ENCODE measurements at places on chromosomes 16 and 17.

DNA sequence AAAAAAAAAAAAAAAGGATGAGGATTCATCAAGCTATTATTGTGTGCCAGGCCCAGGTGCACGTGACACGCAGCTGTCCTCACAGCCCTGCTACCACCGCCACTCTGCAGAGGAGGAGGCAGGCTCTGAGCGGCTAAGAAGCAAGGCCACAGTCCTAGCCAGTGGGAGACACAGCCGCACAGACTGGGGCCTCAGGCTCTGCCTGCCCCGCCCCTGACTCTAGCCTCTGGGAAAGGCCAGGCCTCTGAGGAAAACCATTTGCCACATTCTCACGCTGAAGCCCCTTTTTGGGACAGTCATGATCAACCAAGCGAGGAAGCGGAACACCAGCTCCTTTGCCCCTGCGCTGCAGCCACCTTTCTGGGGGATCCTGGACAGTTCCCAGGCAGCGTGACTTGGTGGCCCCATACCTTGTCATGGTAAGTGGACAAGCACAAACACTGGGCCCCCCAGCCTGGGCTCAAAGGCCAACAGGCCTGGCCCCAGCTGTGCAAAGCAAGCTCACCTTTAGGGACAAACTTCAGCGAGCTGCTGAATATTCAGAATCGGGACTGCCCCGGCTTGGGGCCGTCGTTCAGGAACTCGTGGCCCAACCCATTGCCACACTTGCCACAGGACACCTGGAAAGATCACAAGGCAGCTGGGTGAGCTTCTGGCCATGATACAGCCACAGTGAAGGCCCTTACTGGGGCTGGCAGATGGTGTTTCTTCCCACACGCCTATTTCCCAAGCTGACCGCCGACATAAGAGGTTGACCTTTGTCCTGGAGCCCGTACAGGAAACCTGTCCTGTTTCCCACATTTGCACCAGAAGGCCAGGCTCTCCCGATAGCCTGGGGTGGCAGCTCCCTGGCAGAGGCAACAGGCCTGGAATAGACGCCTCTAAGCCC lies 2.5 kb downstream of the MSRB1 start:
- peak; percentile 30 for DNase-seq

- no peak for DNase-seq
Measured at GRCh38 chr17:55870044-55870443, 119.2 kb downstream of the PCTP start.

- no peak for DNase-seq
Measured at GRCh38 chr17:15928286-15928785, 16.6 kb upstream of the ADORA2B start.

- DNase-seq: no peak
Measured at GRCh38 chr17:13222975-13223374, 205.1 kb upstream of the ELAC2 start.

GRCh38 chr16:22815863-22816262 lies 1.9 kb downstream of the HS3ST2 start:
- no peak for DNase-seq

All from Right ventricle myocardium superior (tissue), 1 donor.